ENCODE measurements at places on chromosomes 6 and 20. TPM values are rescaled to one million over a fixed set of nuclear protein-coding genes. Genes with fewer than 3 reads are reported as not detected.
A peak's percentile ranks its signal among the peaks of the same experiment; 100 is the strongest.

Gene PROKR2
- not detected for total RNA-seq

Gene NCOA6
- 19.2 TPM for total RNA-seq

Gene PI3
- not detected for total RNA-seq

Gene TINAG
- total RNA-seq, result 0.25 TPM

Gene TSHZ2
- total RNA-seq, result 2.9 TPM

Gene KIF25
- 0.39 TPM for total RNA-seq

Gene OOEP
- total RNA-seq, result not detected

Gene MUC22
- 0.13 TPM for total RNA-seq

Gene TNFRSF6B
- total RNA-seq, result 0.52 TPM

Gene GHRH
- 0.85 TPM for total RNA-seq

Gene PTGIS
- 10.0 TPM for total RNA-seq

Gene C20orf202
- total RNA-seq, result not detected

Gene CALHM4
- not detected for total RNA-seq

Gene ETV7
- not detected for total RNA-seq

Gene SPTLC3
- total RNA-seq, result 5.0 TPM

- peaks cover 16% of the 10 kb centered on the region for H3K4me1 ChIP-seq
- H3K4me3 ChIP-seq, result no peak overlapping the region
- DNase-seq, result no peak
- H3K27ac ChIP-seq, result no peak overlapping the region
- H3K27me3 ChIP-seq, result peaks cover 14% of the 10 kb centered on the region
These were observed 22.9 kb downstream of the COL20A1 start for GRCh38 chr20:63315731-63316491.

- H3K27me3 ChIP-seq, result no peaks in the 10 kb centered on the region
- no peak overlapping the region for H3K27ac ChIP-seq
- DNase-seq, result no peak
- no peaks in the 10 kb centered on the region for H3K36me3 ChIP-seq
- H3K4me3 ChIP-seq, result no peak overlapping the region
- H3K4me1 ChIP-seq, result no peaks in the 10 kb centered on the region
These were observed 888.4 kb upstream of the GJE1 start for GRCh38 chr6:141244366-141244765.

- H3K4me1 ChIP-seq, result no peaks in the 10 kb centered on the region
- no peaks in the 10 kb centered on the region for H3K27me3 ChIP-seq
- no peaks in the 10 kb centered on the region for H3K36me3 ChIP-seq
These were observed 41.4 kb upstream of the LAMA2 start for GRCh38 chr6:128841518-128841917.

DNA sequence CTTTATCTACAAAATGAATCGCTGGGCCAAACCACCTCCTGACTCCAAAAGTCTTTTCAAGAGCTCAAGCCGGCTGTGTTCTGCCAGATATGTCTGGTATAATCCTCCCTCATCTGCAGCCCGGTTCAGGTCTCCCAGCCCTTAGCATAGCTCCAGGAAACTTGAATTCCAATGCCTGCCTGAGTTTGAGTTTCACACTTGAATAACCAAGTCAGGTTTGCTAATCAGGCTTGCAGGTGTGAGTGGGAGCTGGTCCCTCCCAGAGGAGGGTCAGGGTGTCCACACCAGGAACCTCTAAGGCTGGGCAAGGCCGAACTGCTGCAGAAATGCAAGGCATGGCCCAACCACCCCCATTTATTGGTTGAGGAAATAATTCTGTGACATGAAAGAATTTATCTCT is 96.6 kb downstream of the TMEM242 start:
- H3K27ac ChIP-seq, result peak overlapping the region; percentile 68
- H3K27me3 ChIP-seq, result no peaks in the 10 kb centered on the region
- no peaks in the 10 kb centered on the region for H3K36me3 ChIP-seq
- peaks cover 30% of the 10 kb centered on the region for H3K4me1 ChIP-seq
- no peak overlapping the region for H3K4me3 ChIP-seq

GRCh38 chr20:35301426-35301825 is 9.2 kb upstream of the FAM83C start:
- H3K27ac ChIP-seq, result no peak overlapping the region
- H3K4me1 ChIP-seq, result no peaks in the 10 kb centered on the region
- H3K36me3 ChIP-seq, result no peaks in the 10 kb centered on the region
- no peak for DNase-seq
- no peak overlapping the region for H3K4me3 ChIP-seq

- no peaks in the 10 kb centered on the region for H3K36me3 ChIP-seq
- peaks cover 28% of the 10 kb centered on the region for H3K4me1 ChIP-seq
- no peak overlapping the region for H3K4me3 ChIP-seq
- peaks cover 8% of the 10 kb centered on the region for H3K27me3 ChIP-seq
These were observed 55.2 kb upstream of the TAGAP start for GRCh38 chr6:159099961-159100360.

- H3K36me3 ChIP-seq, result no peaks in the 10 kb centered on the region
- no peaks in the 10 kb centered on the region for H3K4me1 ChIP-seq
- H3K4me3 ChIP-seq, result no peak overlapping the region
These were observed 136.4 kb downstream of the FUT9 start for GRCh38 chr6:96152114-96152708.

GRCh38 chr6:97059473-97059872 is 134.9 kb downstream of the KLHL32 start:
- no peak overlapping the region for H3K27ac ChIP-seq
- no peak for DNase-seq
- no peaks in the 10 kb centered on the region for H3K27me3 ChIP-seq
- no peaks in the 10 kb centered on the region for H3K4me1 ChIP-seq
- H3K4me3 ChIP-seq, result no peak overlapping the region

- H3K36me3 ChIP-seq, result no peaks in the 10 kb centered on the region
- no peaks in the 10 kb centered on the region for H3K27me3 ChIP-seq
- no peak overlapping the region for H3K4me3 ChIP-seq
- H3K4me1 ChIP-seq, result peaks cover 98% of the 10 kb centered on the region
- no peak for DNase-seq
These were observed 20.2 kb downstream of the CDS2 start for GRCh38 chr20:5146871-5147592.

DNA sequence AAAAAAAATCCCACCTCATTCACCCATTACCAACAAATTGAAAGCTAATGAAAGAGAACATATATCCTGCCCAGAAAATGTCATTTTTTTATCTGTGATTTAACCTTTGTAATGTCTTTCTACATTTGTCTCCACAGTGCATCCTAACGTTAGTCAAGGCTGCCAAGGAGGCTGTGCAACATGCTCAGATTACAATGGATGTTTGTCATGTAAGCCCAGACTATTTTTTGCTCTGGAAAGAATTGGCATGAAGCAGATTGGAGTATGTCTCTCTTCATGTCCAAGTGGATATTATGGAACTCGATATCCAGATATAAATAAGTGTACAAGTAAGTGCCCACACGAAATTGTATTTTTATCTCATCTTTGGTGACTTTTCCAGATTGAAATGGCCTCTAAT is 30.0 kb downstream of the RSPO3 start:
- H3K27me3 ChIP-seq, result no peaks in the 10 kb centered on the region
- H3K4me3 ChIP-seq, result no peak overlapping the region
- H3K36me3 ChIP-seq, result no peaks in the 10 kb centered on the region
- no peak for DNase-seq

DNA sequence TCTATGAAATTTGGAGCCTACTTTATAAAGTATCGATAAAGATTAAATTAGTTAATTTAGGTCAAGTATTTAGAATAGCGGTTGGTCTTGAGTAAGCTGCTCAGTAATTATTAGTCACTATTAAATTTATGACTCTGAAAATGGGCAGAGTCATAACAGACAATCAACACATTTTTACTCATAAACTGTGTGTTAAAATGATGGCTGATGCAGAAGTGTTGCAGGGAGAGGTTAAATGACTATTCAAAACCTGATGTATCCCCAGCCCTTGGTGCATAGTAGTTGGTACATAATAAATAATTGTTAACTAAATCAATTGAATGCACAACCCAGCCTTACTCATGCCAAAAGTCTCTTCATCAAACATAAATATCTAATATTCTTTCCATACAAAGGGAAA is 30.6 kb downstream of the HIVEP2 start:
- H3K27ac ChIP-seq, result no peak overlapping the region
- no peaks in the 10 kb centered on the region for H3K27me3 ChIP-seq
- H3K4me1 ChIP-seq, result peaks cover 13% of the 10 kb centered on the region
- DNase-seq, result no peak

DNA sequence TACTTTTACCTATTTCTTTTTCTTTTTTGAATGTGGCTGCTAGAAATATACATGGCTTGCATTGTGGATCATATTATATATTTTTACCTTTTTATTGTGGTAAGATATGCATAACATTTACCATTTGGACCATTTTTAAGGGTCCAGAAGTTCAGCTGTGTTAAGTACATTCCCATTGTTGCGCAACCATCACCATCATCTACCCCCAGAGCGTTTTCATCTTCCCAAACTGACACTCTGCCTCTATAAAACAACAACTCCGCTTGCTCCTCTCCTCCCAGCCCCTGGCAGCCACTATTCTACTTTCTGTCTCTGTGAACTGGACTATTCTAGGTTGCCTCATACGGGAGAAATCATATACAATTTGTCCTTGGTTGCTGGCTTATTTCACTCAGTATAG is 28.2 kb upstream of the CCN5 start:
- no peak overlapping the region for H3K27ac ChIP-seq
- DNase-seq, result no peak
- H3K4me1 ChIP-seq, result peaks cover 7% of the 10 kb centered on the region
- H3K36me3 ChIP-seq, result no peaks in the 10 kb centered on the region
- H3K27me3 ChIP-seq, result no peaks in the 10 kb centered on the region

DNA sequence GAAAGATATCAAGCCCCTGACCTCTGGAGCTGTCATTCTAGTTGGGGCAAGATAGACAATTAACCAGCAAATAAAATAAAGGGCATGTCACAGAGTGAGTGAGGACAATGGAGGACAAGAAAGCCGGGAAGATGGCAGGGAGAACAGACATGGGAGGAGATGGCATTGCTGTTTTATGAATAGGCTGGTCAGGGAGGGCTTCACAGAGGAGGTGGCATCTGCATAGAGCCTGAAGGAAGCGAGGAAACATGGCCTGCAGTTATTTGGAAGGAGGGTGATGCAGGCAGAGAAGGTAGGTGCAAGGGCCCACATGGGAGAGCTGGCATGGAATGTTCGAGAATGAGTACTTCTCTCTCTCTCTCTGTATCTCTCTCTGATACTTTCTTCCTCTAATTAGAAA is 63.7 kb downstream of the EFCAB8 start:
- no peaks in the 10 kb centered on the region for H3K4me1 ChIP-seq
- no peaks in the 10 kb centered on the region for H3K36me3 ChIP-seq
- no peak overlapping the region for H3K27ac ChIP-seq
- H3K27me3 ChIP-seq, result no peaks in the 10 kb centered on the region
- H3K4me3 ChIP-seq, result no peak overlapping the region
- DNase-seq, result no peak

GRCh38 chr20:20212675-20213096 is 155.2 kb upstream of the INSM1 start:
- no peak overlapping the region for H3K4me3 ChIP-seq
- DNase-seq, result peak; percentile 27
- H3K36me3 ChIP-seq, result no peaks in the 10 kb centered on the region
- no peaks in the 10 kb centered on the region for H3K27me3 ChIP-seq
- H3K4me1 ChIP-seq, result peaks cover 17% of the 10 kb centered on the region

DNA sequence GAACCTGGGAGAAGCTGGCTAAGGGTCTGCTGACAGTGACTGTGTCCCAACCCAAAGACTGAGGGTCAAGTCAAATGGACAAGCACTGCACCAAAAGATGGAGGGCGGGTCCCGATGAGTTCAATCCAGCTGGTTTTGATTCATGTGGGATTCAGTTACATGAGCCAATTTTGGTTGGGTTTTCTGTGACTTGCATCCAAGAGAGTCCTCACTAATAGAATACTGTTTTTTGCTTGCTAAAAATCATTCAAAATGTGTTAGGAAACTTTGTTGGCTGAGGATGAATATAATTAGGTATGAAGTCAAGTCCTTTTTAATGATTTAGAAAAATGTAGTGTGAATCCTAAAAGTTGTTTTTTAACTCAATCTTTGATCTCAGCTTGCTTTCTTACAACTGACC is 323.8 kb upstream of the NOX3 start:
- H3K4me3 ChIP-seq, result no peak overlapping the region
- no peaks in the 10 kb centered on the region for H3K4me1 ChIP-seq
- no peak for DNase-seq
- H3K27me3 ChIP-seq, result no peaks in the 10 kb centered on the region
- no peak overlapping the region for H3K27ac ChIP-seq

GRCh38 chr6:28351087-28351486 is 1.3 kb downstream of the ZKSCAN3 start:
- H3K27ac ChIP-seq, result peak overlapping the region; percentile 90
- peak overlapping the region; percentile 81 for H3K4me3 ChIP-seq
- H3K4me1 ChIP-seq, result peaks cover 36% of the 10 kb centered on the region
- DNase-seq, result no peak
- no peaks in the 10 kb centered on the region for H3K27me3 ChIP-seq
- H3K36me3 ChIP-seq, result no peaks in the 10 kb centered on the region

GRCh38 chr6:49543087-49543858 is 7.2 kb upstream of the C6orf141 start:
- no peaks in the 10 kb centered on the region for H3K27me3 ChIP-seq
- H3K4me3 ChIP-seq, result no peak overlapping the region
- H3K36me3 ChIP-seq, result no peaks in the 10 kb centered on the region
- H3K27ac ChIP-seq, result no peak overlapping the region

DNA sequence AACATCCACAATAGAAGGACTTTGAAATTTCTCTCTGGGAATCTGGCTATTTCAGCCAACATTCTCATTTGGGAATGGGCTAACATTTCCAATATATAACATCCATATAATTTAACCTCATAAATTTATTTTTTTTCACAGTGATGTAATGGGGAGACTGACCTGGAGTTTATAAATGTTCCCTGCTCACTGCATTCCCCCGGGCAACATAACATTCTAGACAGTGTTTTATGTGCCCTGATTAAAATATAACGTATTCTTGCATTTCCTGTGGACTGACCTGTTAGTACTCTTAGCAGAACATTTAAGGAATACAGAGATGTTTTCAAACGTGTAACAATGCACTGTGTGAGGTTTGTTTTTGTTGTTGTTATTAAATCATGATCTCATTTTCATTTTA is 20.9 kb downstream of the TSHZ2 start:
- H3K27me3 ChIP-seq, result no peaks in the 10 kb centered on the region
- no peak for DNase-seq
- H3K4me3 ChIP-seq, result no peak overlapping the region
- peak overlapping the region; percentile 51 for H3K27ac ChIP-seq
- peaks cover 11% of the 10 kb centered on the region for H3K4me1 ChIP-seq
- no peaks in the 10 kb centered on the region for H3K36me3 ChIP-seq

- no peaks in the 10 kb centered on the region for H3K27me3 ChIP-seq
- H3K27ac ChIP-seq, result no peak overlapping the region
- no peak for DNase-seq
- H3K4me1 ChIP-seq, result peaks cover 18% of the 10 kb centered on the region
- no peaks in the 10 kb centered on the region for H3K36me3 ChIP-seq
These were observed 19.1 kb upstream of the BNIP5 start for GRCh38 chr6:36355819-36356218.

- peak; percentile 42 for DNase-seq
- peaks cover 33% of the 10 kb centered on the region for H3K4me1 ChIP-seq
- H3K27me3 ChIP-seq, result no peaks in the 10 kb centered on the region
- H3K36me3 ChIP-seq, result no peaks in the 10 kb centered on the region
- H3K4me3 ChIP-seq, result peak overlapping the region; percentile 90
- peak overlapping the region; percentile 99 for H3K27ac ChIP-seq
These were observed 1.4 kb upstream of the PPP1R18 start for GRCh38 chr6:30687659-30688431.
